ENCODE measurements at places on chromosomes 13 and 19. TPM values are rescaled to one million over a fixed set of nuclear protein-coding genes. Genes with fewer than 3 reads are reported as not detected.

ZGLP1 gene
- 0.48 TPM for polyA plus RNA-seq

ZNF556 gene
- polyA plus RNA-seq = 0.03 TPM

POU2F2 gene
- 4.2 TPM for polyA plus RNA-seq

CGB8 gene
- not detected for polyA plus RNA-seq

OVOL3 gene
- not detected for polyA plus RNA-seq

KLK1 gene
- 26.5 TPM for polyA plus RNA-seq

CRB3 gene
- polyA plus RNA-seq = 1.4 TPM

SLC5A5 gene
- polyA plus RNA-seq = 0.03 TPM

ACER1 gene
- not detected for polyA plus RNA-seq

RDH8 gene
- polyA plus RNA-seq = not detected

LHB gene
- 8.8 TPM for polyA plus RNA-seq

ADGRE1 gene
- 0.26 TPM for polyA plus RNA-seq

ZNF284 gene
- polyA plus RNA-seq = 2.0 TPM

TMEM38A gene
- polyA plus RNA-seq = 4.1 TPM

PSG3 gene
- polyA plus RNA-seq = not detected

KIR2DL1 gene
- not detected for polyA plus RNA-seq

DIRAS1 gene
- polyA plus RNA-seq = 2.3 TPM

ACP4 gene
- polyA plus RNA-seq = not detected

CALR3 gene
- 0.11 TPM for polyA plus RNA-seq

IFNL1 gene
- not detected for polyA plus RNA-seq

ZNF85 gene
- polyA plus RNA-seq = 5.6 TPM

TPP2 gene
- 37.1 TPM for polyA plus RNA-seq

KIR2DL4 gene
- 0.07 TPM for polyA plus RNA-seq

FAM83E gene
- 1.6 TPM for polyA plus RNA-seq

LGALS7 gene
- polyA plus RNA-seq = not detected

IL17D gene
- polyA plus RNA-seq = 0.75 TPM

FGF22 gene
- not detected for polyA plus RNA-seq

GRIK5 gene
- polyA plus RNA-seq = 2.4 TPM

GARIN5A gene
- 2.2 TPM for polyA plus RNA-seq

CEACAM20 gene
- polyA plus RNA-seq = 0.07 TPM

LGALS14 gene
- not detected for polyA plus RNA-seq

TTYH1 gene
- 1.7 TPM for polyA plus RNA-seq

RFX2 gene
- polyA plus RNA-seq = 4.8 TPM

PTH2 gene
- polyA plus RNA-seq = not detected

Data from adrenal gland (tissue), 19 donors.